Fibroblast of mammary gland (primary cell): ENCODE measurements at places on chromosomes 1 and 21.

DNA sequence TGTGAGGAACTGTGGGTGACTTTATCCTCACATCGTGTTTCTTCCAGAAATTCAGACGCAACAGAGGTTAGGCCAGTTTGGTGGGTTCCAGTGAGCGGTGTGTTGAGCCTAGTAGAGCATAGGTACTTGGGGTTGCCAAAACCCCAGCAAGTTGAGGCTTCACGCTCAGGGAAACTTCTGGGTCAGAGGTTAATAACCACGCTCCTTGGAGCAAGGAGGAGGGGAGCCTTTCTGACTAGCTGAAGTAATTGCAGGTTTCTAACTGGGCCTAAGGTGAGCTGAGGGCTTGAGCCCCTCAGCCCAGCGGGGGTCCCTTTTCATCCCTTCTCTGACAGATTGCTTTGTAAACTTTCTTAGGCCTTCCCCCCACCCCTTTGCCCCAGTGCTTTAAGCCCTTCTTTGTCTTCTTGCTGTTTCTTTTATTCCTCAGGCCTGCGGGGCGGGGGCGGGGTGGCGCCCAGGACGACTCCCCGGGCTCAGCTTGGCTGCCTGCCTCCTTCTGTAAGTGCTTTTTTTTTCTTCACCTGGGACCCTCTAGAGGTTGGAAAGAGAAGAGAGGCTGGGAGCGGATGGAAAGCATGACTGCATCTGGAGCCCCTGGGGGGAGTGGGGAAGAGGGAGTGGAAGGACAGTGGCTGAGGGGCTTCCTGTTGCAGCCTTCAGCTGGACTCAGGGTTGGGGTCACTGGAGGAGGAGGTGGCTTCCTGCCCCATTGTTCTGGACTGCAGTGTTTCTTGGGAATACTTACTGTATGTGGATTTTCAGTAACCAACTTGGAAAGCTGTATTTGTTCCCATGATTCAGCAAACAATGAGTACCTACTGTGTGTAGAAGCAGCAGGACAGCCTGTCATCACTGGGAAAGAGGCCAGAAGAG, 1.3 kb upstream of the ZNF436 start:
- DNase-seq, result peak; percentile 65

GRCh38 chr1:53349968-53350852, 22.3 kb upstream of the LRP8 start:
- no peak for DNase-seq

DNA sequence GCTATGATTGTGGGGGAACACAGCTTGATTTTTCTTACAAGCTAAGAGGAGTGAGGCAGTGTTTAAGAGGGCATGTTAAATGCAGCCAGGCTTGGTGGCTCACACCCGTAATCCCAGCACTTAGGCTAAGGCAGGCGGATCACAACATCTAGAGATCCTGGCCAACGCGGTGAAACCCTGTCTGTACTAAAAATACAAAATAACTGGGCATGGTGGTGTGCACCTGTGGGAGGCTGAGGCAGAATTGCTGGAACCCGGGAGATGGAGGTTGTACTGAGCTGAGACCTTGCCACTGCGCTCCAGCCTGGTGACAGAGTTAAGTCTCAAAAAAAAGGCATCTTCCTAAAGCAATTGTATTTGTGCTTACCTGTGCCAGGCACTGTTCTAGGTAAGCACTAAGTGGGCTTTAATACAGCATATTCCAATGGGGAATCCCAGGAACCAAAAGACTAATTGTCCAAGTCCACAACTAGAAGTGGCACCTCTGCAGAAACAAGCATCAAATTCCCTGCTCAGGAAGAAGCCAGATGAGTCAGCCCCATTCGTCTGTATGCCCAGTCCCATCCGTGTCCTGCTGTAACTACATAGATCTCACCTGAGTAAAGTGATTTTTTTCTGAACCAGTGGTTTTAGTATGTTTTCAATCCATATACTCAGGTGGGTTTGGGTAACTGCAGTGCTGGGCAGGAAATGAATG, 4.6 kb downstream of the RCC1 start:
- DNase-seq, result peak; percentile 61

DNA sequence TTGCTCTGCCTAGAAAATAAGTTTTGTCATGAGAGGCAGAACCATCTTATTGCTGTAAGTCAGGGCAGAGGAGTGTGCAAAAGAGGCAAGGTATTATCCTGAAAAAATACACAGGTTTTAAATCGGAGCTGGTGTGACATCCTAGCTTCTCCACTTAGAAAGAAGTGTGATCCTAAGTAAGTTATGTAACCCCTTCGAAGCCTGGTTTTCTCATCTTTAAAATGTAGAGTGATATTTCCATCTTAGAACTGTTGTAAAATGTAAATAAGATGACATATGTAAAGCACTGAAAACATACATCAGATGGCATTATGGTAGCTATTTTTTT, 65.1 kb downstream of the IER5 start:
- DNase-seq, result no peak

DNA sequence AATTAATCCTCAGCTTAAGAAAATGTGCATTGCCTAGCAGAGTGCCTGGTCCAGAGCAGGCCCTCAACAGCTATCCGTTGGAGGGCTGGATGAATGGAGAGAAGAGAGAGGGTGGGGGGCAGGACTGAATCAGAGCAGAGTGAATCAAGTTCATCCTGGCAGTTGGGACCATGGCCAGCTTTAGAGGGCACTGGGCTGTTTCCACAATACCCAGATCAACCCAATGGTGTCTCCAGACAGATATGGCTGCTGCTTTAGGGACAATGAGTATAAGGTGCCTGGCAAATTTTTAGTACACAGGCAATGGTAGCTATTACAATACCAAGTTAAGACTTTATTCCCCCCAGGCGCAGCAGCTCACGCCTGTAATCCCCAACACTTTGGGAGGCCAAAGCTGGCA, 17.1 kb downstream of the EMC1 start:
- no peak for DNase-seq

- DNase-seq, result no peak
These were observed 19.1 kb upstream of the MRPS6 start for GRCh38 chr21:34054259-34054658.

DNA sequence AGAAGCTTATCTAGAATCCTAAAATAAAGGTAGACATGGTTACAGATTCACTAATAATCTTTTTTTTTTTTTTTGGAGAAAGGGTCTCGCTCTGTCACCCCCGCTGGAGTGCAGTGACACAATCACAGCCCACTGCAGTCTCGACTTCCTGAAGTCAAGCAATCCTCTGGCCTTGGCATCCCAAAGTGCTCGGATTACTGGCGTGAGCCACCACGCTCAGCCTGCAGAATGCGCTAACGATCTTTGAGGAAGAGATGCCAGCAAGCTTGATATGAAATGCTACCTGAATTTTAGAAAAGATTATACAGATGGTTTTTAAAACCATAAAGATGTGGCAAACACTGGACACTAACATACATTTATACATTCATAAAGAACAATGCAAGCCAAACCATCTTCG, 4.1 kb upstream of the GNPAT start:
- no peak for DNase-seq

DNA sequence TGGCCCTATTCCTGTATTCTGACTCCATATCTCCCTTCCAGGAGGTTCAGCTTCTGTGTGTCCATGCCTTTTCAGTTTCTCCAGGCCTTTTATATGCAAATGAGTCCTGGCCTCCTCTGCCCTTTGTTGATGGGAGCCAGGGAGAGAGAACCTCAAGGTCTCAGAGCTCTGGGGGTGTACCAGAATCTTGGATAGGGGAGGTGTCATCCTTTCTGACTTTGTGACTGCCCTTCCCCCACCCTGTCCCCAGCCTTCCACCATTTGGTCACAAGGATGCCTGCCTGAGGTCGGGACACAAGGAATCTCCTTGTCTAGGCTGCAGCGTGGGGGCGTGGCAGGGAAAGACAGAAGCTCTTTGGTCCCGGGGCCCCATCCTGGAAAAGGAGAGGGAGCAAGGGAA, 18.6 kb downstream of the LURAP1 start:
- DNase-seq, result no peak

GRCh38 chr1:201726700-201727099, 102.3 kb upstream of the IPO9 start:
- no peak for DNase-seq

GRCh38 chr1:198064181-198064580, 92.6 kb upstream of the NEK7 start:
- no peak for DNase-seq

- no peak for DNase-seq
These were observed 4.2 kb upstream of the GUCA2A start for GRCh38 chr1:42168763-42169162.

DNA sequence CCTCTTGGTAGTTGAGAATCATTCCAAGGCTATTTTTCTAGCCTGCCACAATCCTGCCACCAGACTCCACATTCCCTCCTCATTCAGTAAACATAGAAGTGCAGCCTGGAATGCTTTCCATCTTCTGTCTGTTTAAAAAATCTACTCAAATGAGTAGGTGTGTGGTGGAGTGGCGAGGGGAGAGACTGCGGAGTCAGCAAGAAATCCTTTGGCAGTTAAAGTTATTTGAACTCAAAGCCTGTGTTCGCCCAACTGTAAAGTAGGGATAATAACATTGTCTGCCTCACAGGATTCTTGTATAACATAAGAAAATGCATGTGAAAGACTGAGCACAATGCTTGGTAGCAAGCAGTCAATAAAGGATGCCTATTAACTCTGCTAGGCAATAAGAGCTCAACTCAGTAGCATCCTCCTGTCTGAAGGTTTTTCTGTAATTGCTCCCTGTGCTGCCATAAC, 22.2 kb upstream of the DPT start:
- no peak for DNase-seq

DNA sequence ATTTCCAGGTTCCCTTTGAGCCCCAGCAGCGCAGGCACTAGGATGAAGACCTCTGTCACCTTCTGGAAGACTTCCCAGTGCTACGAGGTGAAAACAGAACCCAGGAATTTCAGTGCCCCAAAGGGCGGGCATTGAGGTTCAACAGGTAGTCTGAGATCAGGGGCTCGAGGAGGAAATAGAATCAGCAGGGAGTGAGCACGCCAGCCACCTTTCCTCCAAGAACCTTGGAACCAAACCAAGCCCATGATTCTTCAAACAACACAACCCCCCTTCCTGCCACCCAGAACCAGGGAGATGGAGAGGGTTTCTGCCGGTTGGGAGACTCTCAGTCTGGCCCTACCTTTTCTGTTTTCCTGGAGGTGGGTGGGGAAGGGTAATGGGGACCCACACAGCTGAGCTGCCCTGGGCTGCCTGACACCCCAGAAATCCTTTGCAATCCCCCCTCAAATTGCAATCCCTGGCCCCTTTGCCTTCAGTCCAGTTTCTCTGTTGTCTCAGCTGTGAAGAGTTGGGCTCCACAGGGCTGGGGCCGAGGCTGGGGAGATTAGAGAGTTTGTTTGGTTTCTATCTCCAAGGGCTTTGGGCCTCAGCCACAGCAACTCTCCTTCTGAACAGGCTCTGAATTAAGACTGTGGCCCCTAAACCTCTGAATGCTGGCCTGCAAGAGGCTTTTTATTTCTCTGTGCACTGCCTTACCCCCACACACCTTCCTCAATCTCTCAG, 11.9 kb downstream of the SLC41A1 start:
- no peak for DNase-seq

DNA sequence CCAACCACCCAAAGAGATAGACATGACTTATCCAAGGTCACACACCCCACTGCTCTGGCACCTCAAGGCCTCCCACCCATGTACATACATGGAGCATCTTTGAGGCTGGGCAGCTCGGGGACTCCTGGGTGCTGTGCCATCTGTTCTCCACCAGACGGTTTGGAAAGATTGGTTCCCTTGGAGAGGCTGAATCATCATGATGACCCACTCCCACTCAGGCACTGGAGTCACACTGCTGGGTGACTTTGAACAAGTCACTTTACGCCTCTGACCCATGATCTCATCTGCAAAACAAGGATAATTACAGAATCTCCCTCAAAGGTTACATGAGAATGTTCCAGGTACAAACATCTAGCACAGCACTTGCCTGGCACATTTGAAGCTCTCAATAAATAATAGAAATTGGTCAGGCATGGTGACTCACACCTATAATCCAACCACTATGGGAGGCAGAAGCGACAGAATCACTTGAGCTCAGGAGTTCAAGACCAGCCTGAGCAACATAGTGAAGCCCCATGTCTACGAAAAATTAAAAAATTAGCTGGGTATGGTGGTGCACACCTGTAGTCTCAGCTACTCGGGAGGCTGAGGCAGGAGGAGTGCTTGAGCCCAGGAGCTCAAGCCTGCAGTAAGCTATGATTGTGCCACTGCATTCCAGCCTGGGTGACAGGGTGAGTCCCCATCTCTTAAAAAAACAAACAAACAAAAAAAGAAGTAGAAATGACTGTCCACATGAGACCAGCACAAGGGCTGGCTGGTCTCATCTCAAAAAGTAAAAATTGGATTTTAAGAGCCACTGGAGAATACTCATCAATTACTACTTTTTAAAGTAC, 74.9 kb downstream of the RRAGC start:
- no peak for DNase-seq
